ENCODE measurements at places on chromosomes 2 and 18.

DNA sequence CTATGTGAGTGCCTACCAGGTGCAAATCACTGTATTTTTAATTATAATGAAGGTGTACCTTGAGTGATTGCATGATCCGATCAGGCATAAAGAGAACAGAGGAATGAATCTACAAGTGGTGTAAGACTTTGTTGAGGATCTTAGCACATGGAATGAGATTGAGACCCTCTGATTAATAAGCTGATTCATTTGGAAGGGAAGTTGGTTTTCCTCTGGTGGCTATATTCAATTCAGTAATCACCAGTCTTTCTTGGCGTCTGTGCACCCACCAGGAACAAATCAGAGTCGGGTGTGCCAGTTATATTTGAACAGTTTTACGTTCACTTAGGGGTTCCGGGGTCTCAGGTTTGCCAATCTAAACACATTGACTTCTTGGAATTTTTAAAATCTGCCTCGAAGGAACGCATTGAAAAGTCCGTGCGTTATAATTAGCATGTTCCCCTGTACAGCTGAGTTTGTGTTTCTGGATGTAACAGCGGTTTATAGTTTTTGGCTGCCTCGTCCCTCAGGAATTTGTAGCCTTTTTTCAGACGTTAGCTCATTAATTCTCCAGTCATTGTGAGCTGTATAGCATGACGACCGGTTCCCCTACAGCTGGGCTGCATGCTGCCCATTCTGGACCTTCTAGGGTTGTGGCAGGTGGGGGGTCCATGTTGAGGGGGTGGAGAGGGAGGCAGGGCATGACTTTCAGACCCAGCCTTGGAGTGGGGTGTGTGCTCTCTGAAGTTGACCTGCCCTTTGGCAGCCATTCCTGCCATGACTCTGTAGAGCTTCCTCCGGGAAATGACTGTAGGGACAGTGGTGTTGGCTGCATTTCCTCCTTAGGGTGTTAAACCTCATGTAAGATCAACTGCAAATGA is 20.3 kb downstream of the MYO1B start:
- DNase-seq = no peak

- DNase-seq = no peak
Observed at GRCh38 chr2:59223742-59224141, 982.6 kb upstream of the FANCL start.

- no peak for DNase-seq
Observed at GRCh38 chr2:168649105-168649504, 153.3 kb upstream of the NOSTRIN start.

DNA sequence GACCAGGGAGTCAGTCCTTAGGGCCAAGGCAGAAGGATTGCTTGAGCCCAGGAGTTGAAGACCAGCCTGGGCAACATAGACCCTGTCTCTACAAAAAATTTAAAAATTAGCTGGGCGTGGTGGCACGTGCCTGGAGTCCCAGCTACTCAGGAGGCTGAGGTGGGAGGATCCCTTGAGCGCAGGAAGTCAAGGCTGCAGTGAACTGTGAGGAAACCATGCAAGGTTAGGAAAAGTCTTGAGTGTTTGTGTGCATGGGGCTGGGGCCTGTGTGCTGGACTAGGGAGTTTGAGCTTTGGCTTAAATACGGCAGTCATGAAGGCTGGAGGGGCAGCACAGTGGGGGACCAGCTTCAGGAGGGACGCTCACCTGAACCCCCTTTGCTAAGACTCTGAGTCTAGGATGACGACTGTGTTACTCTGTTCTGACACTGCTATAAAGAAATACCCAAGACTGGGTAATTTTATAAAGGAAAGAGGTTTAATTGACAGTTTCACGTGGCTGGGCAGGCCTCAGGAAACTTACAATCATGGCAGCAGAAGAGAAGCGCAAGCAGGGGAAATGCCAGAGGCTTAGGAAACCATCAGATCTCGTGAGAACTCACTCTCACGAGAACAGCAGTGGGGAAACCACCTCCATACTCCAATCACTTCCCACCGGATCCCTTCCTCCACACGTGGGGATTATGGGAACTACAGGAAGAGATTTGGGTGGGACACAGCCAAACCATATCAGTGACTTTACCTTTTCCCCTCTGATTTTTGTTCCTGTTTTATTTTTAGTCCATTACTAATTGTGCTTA is 39.4 kb downstream of the GORASP2 start:
- no peak for DNase-seq

- DNase-seq = no peak
Observed at GRCh38 chr2:21155365-21156136, 31.8 kb downstream of the TDRD15 start.

DNA sequence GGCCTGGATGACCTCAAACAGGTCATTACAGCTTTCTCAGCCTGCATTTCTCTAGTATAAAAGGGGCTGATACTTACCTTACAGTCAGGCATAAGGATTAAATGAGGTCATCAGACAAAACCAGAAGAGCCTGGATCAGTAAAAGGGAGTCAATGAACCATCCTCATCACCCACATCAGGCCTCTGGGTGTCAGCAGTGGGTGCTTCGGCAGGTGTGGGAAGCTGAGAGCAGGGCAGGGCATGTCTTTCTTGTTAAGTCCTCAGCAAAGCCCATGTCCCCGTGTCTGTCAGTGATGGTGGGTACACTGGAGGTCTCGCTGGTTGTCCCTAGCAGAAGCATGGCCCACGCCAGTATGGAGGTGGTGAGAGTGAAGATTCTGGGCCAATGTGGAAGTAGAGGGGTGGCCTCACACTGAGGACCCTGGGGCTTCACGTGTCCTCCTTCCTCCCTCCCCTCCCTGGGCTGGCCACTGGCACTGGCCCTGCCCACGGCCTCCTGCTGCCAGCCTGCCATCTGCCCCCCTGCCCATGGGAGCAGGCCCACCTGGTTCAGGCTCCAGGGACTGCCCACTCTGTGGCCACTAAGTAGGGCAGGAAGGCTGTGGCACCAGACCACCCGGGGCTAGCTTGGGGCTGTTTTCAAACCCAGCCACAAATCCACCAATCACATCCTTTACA is 4.4 kb downstream of the ADRA2B start:
- no peak for DNase-seq

DNA sequence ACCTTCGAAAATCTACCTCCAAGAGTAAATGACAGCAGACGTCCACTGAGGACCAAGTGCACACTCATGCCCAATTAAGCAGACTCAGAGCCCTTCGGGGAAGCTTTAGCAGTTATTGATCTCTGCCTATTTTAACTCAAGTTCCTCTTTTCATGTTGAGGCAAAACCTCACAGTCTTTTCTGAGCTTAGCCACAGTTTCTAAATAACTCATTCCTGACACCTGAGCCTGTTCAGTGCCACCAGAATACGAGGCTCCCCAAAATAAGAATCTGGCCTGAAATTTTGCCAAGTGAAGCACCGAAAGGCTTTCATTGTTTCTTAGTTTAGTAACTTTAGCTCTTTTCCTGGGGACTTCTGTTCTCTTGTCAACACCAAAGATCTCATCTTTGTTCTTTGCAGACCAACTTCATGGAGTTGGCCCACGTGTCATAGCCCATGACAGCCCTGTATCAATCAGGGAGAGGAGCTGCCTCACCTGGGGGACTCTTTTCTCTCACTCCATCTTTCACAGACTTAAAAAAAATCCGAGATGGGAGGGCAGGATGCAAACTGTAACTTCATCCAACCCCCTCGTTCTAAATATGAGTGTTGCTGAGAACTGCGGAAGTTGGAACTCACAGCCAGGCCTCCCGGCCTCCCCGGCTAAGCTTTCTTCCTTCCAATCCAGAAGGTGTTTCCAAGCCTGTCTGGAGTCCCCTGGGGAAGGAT is 22.2 kb downstream of the INPP5D start:
- DNase-seq = no peak

GRCh38 chr2:120823551-120823950 is 87.9 kb downstream of the GLI2 start:
- no peak for DNase-seq

GRCh38 chr18:27007880-27008279 is 142.4 kb upstream of the AQP4 start:
- no peak for DNase-seq

DNA sequence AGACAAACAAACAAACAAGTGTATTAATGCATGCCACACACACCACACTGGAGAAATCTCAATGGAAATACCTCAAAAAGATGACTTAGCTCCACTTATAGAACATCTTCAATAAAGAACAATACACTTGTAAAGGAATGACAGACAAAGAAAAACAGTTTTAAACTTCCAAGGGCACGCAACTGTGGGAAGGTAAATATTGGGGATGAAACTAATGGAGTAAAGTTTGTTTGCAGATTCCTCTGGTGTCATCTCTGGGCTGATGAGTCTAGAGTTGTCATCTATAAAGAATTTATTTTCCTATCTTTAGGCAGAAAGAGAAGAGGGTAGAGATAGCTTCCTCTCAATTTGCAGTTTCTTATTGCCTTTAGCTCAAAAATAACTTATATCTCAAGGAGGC is 144.0 kb upstream of the ZC3H15 start:
- no peak for DNase-seq
